Colonic mucosa (tissue), 4 donors: ENCODE measurements at places on chromosomes 11 and 22.

DNA sequence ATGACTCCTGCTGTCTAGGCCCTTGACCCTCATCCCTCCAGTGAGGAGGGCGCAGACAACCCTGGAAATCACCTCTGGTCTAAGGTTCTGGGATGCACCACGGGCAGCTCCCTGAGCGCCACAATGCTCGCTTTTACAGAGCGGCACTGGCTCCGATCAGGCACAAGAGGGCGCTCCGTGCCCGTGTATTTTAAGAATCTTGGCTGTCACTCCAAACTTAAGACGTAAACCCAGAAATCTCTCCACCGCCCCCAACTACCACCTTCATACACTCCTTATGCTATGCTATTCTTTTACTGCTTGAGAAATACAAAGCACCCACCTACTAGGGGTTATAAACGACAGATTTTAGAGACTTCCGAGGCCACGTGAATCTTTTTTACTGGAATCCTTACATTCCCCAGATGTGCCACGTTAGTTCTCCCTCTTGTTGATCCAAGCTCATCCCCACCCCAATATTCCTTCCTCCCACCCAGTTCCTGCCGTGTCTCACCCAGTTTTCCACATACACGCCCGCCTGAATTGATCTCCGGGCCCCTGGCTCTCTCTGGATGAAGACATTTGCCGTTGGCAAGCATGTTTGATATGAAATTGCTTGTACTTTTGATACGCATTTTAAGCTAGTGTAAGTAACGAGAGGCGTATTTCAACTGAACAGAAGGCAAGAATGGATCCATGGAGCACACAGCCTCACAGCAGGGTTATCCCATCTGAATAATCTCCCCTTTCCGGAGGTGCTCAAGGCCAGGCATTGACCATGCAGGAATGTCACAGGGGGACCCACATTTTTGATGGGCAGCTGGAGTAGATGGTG lies 453.5 kb downstream of the OPCML start:
- H3K4me1 ChIP-seq: no peaks in the 10 kb centered on the region
- H3K27ac ChIP-seq: no peak overlapping the region
- no peaks in the 10 kb centered on the region for H3K36me3 ChIP-seq
- H3K4me3 ChIP-seq: no peak overlapping the region

- H3K4me3 ChIP-seq: no peak overlapping the region
- H3K36me3 ChIP-seq: no peaks in the 10 kb centered on the region
- H3K27me3 ChIP-seq: peaks cover 41% of the 10 kb centered on the region
Measured at GRCh38 chr22:50266994-50267393, 3.2 kb downstream of the MAPK11 start.

DNA sequence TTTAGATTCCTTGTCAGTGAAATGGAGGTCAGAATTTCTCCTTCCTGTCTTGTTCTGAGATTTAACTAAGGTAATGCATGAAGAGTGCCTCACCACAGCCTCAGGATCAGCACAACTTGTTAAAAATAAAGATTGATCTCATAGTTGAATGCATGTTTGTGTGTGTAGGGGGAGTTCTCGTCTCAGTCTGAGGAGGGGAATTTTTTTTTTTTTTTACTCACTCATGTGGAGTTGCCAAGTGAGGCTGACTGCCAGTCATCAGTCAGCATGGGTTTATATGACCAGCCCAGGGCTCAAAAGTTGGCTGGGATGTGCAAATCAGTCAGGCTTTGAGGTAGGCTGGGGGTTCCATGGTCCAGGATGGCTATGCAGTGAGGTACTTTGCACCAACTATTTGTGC lies 113.2 kb downstream of the FANCF start:
- H3K4me1 ChIP-seq: no peaks in the 10 kb centered on the region
- H3K27ac ChIP-seq: no peak overlapping the region
- DNase-seq: no peak

DNA sequence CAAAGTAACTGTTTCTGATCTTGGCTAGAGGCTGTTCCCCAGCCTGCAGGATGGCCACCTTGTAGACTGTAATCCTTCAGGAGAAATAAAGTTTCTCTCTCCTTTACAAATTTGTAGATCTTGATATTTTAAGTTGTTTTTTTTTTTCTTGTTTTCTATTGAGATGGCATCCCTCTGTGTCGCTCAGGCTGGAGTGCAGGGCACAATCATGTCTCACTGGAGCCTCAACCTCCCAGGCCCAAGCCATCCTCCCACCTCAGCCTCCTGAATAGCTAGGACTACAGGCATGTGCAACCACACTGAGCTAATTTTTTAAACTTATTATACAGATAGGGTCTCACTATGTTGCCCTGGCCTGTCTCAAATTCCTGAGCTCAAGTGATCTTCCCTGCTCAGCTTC lies 389.8 kb upstream of the LRRC4C start:
- H3K27ac ChIP-seq: no peak overlapping the region
- no peaks in the 10 kb centered on the region for H3K4me1 ChIP-seq
- no peak for DNase-seq
- H3K36me3 ChIP-seq: no peaks in the 10 kb centered on the region
- H3K27me3 ChIP-seq: no peaks in the 10 kb centered on the region
- H3K4me3 ChIP-seq: no peak overlapping the region
